ENCODE measurements at places on chromosomes 2 and 18.

GRCh38 chr2:33383855-33384598, 92.4 kb upstream of the RASGRP3 start:
- DNase-seq: no peak

DNA sequence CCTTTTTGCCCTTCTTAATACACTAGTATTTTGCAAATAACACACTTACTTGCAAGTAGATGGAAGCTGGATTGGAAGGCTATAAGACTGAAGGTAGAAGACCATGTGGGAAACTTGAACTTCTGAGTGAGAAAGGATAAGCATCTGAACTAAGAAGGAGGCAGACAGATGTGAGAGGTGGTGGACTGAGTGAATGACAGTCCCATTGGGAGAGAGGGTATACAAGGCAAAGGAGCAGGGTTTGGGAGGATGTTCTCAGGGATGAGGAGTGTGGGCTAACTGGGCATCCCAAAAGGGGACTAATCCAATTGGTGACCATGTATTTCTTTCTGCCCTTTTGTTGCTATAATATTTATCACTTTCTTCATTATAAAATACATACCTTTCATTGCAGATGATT, 20.4 kb upstream of the SESTD1 start:
- DNase-seq: no peak

DNA sequence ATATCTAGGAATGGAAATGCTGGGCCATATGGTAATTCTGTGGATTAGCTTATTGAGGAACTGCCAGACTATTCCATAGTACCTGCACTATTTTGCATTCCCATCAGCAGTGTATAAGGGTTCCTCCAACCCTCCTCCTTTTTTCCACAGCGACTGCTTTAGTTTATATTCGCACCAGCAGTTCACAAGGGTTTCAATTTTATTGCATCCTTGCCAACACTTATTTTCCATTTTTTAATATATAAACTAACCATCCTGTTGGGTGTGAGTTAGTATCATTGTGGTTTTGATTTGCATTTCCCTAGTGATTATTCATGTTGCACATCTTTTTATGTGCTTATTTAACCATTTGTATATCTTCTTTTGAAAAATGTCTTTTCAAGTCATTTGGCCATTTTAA, 67.0 kb downstream of the NAT8 start:
- no peak for DNase-seq

- no peak for DNase-seq
These were observed 320.9 kb upstream of the MC4R start for GRCh38 chr18:60693426-60693825.

DNA sequence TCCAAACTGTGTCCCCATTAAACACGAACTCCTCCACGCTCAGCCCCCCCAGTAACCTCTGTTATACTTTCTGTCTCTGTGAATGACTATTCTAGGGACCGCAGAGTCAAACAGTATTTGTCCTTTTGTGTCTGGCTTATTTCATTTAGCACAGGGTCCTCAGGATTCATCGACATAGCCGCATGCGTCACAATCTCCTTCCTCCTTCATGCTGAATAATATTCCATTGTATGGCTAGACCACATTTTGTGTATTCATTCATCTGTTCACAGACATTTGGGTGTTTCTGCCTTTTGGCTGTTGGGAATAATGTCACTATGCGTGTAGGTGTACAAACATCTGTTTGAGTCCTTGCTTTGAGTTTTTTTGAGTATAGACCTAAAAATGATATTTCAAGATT, 80.9 kb downstream of the SH3RF3 start:
- no peak for DNase-seq

GRCh38 chr2:1628893-1629292, 115.4 kb downstream of the PXDN start:
- DNase-seq: no peak
